ENCODE measurements at places on chromosomes 2 and 18.
A peak's percentile ranks its signal among the peaks of the same experiment; 100 is the strongest.

DNA sequence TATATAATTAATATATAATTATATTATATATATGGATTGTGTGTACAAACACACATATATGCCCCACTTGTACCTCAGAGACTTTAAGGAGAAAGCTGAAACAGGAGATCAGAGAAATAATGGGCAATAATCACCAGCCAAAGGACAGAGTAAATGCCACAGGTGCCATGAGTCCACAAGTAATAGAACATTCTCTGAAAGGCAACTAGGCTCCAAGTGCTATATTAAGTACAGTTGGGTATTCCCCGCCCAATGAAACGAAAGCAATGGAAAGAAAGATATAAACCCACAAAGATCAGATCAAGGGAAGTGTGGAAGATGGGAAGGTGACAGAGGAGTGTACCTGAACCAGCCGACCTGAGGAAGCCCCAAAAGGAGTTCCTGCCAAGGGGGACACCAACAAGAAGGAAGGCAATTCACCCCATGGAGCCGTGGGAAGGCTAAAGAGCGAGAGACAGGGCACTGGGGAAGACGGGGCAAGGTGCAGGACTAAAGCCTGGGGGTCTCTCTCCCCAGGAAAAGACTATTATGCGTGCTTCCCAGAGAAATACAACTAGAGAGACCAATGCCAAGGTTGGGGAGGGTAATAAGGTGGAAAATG lies 19.0 kb downstream of the DYM start:
- no peak for DNase-seq

DNA sequence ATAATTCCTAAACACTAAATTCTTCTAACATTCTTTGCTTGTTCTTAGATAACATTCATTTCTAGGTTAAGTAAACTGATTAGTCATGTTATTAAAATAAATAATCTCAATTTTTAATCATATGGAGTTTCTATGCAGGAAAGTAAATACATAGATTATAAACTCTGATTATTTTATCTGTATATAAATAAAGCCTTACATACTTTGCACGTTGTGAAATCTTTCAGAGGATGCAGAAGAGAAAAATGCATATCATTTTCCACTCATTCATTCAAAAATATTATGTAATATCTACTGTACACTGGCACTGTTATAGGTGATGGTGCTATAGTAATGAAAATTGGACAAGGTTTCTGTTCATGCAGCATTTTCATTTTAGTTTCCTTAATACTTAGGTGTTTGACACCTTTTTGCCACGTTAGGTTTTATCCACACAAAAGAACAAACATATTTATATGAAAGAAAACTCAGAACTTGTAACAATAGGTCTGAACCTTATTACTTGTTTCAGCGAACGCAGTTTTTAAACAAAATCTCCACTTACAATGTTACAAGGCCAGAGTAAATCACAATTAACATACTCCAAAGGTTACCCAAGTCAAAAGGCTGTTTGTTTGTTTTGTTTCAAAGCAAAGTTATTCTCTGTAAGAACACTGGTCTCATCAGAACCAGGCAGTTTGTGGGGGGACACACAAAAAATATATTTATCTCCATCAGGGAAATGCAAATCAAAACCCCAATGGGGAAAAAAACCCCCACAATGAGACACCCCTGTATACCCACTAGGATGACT lies 27.4 kb downstream of the ADAM17 start:
- no peak for DNase-seq

DNA sequence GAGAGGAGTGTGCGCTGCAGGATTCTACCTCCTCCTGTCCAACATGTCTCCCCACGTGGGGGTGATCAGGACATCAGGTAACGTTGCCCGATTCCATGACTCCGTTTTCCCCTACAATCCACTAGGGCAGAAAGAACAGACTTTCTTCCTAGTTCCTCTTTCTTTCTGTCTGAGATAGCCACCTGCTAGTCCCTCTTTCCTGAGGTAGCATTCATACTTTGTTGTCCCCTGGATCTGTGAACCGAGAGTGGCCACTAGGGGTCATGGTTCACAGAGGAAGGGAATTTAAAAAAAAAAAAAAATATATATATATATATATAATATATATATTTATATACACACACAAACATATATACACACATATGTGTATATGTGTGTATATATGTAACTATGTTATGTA lies 210.0 kb upstream of the ZNF521 start:
- DNase-seq, result no peak

DNA sequence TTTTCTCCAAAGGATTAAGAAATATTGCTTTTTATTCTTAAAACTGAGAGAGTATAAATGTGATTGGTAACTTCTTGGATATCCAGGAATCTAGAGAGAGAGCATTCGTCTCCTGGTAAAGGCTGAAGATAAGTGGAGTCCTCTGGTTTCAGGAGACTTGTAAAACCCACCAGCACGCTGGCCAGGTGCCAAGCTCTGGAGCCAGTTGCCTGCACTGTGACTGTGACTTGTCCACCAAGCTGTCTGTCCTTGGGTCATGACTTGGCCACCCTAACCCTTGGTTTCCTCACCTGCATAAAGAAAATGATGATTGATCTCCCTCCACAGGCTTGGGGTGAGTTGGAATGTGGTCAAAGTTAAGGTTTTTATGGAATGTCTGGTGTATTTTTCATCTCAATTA lies 185.4 kb upstream of the NCKAP5 start:
- no peak for DNase-seq

DNA sequence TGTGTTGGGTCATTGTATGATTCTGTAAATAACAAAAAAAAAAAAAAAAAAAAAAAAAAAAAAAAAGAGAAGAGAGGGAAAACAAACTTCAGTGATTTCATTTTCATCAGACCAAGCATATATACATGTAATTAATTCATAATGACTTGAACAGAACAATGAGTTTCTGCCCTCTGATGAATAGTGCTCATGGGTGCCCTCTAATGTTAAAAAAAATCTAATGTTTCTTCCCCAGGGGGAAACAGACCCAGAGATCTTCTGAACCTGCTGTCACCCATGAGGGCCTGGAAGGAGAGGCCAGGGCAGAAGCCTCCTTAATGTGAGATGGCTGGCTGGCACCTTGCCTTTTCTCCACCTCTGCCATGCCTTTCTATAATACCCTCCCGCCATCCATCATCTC lies 289.2 kb downstream of the ZNF521 start:
- DNase-seq, result no peak

- no peak for DNase-seq
Observed at GRCh38 chr2:205187731-205188130, 494.6 kb upstream of the NRP2 start.

GRCh38 chr2:236210536-236210935 lies 42.4 kb upstream of the GBX2 start:
- no peak for DNase-seq

- DNase-seq, result no peak
Observed at GRCh38 chr2:235271936-235272335, 221.9 kb upstream of the AGAP1 start.

DNA sequence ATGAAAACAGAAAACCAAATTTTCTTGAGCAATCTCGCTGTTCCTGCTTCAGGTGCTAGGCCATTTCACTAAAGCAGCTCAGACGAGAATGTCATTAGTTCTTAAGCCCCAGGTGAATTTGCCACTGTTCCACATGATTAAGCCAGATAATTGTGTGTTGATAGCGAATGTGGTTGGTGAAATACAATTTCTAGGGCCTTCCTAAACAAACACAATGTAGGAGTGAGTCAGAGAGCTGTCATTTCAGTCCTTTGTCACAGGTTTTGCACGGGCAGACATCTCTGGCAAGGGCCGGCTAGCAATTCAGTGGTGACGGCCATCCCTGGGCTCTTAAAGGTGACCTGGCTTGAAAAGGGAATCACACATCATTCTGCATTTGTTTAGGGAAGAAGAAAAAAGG lies 170.7 kb downstream of the TMEM182 start:
- no peak for DNase-seq

GRCh38 chr2:42123426-42123825 lies 45.7 kb upstream of the EML4 start:
- DNase-seq, result no peak

GRCh38 chr2:145592361-145592760 lies 1072.4 kb upstream of the ZEB2 start:
- DNase-seq, result no peak

- DNase-seq, result no peak
Observed at GRCh38 chr18:11751341-11752115, 62.5 kb downstream of the GNAL start.

GRCh38 chr2:65057391-65058052 lies 1.3 kb downstream of the CEP68 start:
- peak; percentile 54 for DNase-seq

DNA sequence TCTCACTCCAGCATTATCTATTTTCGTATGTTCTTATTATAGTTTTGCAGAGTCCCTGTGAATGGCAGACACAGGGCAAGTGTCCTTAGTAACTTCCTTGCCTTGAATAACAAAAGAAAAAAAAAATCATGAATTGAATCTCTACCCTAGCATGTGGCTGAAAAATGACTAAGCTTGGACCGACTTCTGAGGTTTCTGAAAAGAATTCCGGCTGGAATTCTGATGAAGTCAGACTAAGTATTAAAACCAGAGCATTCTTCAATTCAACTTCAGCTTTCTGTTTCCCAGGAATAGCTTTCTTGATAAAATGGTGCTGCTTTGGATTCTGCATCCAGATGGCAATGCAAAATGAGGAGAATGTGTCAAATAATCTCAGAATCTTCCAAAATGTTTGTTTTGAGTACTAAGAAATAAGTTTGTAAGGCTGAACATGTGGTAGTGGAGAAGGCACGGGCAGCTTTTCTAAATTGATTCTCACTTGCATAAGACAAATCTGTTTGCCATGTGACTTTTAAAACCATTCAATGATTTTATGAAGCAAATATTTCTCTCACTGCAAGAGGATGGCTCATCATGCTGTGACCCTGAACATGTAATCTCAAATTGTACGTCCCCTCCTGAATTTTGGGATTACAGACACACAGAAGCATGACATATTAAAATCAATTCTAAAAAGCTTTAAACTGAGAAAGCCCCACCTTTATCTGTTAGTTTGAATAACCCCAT lies 1462.8 kb upstream of the LRRTM1 start:
- no peak for DNase-seq

DNA sequence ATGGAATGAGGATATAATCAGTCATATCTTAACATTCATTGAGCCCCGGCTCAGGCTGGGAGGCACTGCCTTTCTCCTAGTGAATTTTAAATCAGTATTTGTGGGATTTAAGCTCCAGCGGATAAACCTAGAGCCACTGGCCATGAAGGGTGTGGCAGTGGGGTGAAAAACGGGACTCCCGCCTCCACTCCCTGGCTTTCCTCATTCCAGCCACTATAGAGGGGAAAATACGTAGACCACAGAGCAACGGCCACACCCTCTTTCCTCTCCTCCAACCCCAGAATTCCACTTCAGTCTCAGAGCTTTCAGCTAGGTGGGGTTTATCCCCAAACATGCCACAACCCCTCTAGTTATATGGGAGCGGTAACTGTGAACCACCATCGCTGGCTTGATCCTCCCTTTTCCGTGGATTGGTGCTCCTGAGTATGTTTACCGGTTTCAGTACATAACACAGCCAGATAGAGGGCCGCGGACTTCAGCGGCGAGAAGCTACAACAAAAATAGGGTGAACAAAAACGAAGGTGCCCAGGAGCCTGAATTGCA lies 70.6 kb upstream of the ITGB6 start:
- no peak for DNase-seq

DNA sequence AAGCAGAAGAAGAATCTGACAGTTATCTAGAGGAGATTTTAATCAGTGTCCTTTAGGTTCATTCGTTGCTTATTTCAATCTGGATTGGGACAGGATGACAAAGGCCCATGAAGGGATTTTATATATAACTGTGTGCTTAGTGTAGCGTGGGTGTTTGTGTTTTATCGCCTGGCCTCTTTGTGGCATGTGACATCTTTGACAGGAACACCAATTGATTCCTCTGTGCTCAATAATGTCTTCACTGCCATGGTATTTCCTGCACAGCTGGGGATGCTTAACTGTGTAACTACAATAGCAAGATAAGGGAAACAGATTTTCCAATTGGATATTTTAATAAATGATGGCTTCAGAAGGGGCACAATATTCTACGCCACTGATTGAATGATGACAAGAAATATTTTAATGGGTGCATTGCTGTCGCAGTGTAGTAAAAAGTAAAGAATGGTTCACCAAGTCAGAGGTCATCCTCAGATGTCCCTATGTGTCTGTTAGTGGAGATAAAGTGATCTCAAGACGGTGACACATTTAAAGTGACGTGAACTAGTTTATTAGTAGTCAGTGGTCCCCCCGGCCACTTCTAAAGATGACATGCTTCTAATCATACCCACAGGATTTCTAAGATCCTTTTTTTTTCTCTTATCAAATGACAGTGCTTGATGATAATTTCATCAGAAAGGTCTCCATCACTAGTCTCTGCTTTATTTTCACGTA lies 160.4 kb downstream of the AGAP1 start:
- no peak for DNase-seq

GRCh38 chr2:125224830-125225229 lies 1199.7 kb downstream of the CNTNAP5 start:
- no peak for DNase-seq

DNA sequence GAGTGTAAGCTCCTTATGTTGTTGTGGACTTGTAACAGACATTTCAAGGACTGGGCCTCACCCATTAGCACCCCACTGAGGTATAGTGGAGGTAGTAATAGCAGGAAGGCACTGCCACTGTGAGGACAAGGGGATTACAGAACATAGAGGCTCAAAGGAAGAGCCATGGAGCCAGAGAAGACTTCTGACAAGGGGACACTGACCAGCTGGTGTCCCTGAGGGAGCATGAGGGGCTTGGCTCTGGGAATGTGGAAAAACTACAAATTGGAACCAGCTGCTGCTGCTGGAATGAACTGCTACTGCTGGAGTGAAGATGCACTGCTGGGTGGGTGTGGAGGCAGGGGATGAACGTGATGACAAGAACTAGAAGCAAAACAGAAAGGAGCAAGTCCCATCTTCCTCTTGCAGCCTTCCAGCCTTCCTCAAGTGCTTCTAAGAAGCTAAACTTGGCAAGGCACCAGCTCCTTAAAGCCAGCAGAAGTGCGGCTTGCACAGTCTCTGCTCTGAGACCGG lies 167.3 kb upstream of the NOSTRIN start:
- no peak for DNase-seq

DNA sequence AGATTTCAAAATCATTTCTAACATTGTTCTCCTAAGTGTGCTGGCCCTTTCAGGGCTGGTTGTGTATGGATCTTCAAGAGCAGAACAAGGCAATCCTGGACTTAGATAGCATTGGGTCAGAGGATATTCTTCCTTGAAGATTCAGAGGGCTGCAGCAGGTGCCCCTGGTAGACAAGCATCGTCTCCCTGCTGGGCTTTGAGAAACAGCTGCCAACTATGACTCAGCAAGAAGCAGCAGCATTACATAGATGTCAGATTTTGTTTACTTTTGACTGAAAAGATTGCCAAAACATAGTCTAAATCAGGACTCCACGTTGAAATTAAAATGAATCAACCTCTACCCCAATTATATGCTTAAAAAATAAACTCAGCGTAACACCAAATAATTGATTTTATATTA lies 618.8 kb downstream of the SOCS6 start:
- no peak for DNase-seq

DNA sequence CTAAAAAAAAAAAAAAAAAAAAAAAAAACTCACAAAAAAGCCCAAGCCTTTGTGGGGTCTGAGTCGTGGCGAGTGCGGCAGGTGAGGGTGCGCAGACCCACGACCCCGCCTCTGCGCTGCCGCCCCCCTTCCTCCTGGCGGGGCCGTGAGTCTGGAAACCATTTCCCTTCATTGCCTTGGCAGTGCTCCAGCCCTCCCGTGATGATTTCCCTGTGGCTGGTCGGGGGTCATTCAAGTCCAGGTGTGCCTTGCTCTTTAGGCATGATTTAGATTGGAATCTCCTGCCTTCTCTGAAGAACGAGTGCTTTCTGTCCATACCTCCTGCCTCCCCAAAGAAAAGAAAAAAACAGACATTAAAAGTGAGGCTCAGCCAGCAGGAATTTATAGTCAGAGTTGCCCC lies 161.8 kb downstream of the FAM210A start:
- DNase-seq, result no peak

All from CD4-positive, alpha-beta T cell treated with Interleukin-15 for 1 hour (primary cell).